Smooth muscle cell of the brain vasculature (primary cell): ENCODE measurements at places on chromosomes 6 and 20.

GRCh38 chr6:100657678-100658330 lies 193.1 kb upstream of the SIM1 start:
- DNase-seq, result no peak

- DNase-seq, result no peak
Observed at GRCh38 chr20:55488593-55488992, 516.7 kb downstream of the CBLN4 start.

- no peak for DNase-seq
Observed at GRCh38 chr6:8181951-8182845, 79.8 kb upstream of the EEF1E1 start.

DNA sequence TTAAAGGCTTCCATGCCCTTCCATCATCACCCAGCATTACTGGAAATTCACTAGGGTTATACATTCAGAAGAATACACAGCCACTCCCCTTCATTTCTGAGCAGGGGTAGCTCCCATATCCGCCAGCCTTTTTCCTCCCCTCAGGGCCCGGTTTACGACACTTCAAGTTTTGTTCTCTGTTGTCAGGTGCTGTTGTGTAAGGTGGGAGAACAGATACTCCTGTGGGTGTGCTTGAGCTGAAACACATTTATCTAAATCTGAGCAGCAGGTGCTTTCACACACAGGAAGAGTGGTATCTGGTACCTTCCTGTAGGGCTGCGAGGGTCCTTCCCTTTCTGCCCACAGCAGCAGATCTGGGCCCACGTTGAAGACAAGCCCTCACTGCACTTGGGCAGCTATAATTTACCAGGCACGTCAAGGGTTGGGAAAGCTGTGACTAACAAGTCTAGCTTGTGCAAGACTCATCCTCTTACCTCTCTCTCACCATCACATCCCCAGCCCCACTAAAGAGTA lies 215.8 kb upstream of the RREB1 start:
- DNase-seq, result no peak

DNA sequence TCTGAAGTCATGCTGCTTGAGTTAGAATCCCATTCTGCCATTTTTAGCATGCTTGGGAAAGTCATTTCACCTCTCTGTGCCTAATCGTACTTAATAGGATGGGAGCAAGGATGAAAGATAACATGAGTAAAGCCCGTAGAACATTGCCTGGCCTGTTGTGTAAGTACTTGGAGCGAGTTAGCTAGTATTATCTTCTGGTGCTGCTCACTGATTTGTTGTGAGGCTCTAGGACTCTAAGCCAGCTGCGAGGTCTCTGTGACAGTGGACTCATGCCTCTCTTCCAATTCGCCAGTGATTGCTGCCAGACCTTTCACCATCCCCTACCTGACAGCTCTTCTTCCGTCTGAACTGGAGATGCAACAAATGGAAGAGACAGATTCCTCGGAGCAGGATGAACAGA lies 17.8 kb downstream of the TAF8 start:
- DNase-seq, result no peak

DNA sequence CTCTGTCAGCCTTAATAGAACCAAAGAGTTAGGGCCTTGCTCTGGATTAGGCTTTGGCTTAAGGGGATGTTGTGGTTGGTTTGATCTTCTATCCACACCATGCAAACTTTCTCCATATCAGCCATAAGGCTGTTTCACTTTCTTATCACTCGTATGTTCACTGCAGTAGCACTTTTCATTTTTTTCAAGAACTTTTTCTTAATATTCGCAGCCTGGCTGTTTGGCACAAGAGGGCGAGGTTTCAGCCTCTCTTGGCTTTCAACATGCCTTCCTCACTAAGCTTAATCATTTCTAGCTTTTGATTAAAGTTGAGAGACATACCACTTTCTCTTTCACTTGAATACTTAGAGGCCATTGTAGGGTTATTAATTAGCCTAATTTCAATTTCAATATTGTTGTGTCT lies 193.1 kb downstream of the NRN1 start:
- no peak for DNase-seq

GRCh38 chr6:12343122-12343439 lies 52.9 kb downstream of the EDN1 start:
- DNase-seq, result no peak

DNA sequence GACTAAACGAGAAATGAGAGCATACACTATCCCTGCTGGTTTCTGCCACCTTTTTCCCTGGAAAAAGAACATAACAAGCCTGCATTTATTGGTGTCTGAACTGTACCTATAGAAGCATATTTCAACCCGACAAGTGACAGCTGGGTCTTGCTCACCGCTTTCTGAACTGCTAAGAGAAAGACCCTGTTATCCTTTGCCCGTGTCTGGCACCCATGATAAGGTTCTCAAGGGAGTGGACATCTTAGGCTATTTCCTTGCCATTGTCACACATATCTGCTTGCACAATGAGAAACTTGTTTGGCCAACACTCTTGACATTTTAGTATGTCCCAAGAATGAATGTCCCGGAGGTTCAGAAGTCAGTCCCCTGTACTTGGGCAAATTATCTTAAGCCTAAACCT lies 19.3 kb downstream of the RIPOR2 start:
- no peak for DNase-seq

GRCh38 chr6:119517428-119517827 lies 167.9 kb upstream of the MAN1A1 start:
- DNase-seq, result no peak

GRCh38 chr20:46324960-46325703 lies 16.8 kb upstream of the CDH22 start:
- no peak for DNase-seq

- no peak for DNase-seq
Observed at GRCh38 chr6:142926177-142926493, 18.8 kb downstream of the HIVEP2 start.

DNA sequence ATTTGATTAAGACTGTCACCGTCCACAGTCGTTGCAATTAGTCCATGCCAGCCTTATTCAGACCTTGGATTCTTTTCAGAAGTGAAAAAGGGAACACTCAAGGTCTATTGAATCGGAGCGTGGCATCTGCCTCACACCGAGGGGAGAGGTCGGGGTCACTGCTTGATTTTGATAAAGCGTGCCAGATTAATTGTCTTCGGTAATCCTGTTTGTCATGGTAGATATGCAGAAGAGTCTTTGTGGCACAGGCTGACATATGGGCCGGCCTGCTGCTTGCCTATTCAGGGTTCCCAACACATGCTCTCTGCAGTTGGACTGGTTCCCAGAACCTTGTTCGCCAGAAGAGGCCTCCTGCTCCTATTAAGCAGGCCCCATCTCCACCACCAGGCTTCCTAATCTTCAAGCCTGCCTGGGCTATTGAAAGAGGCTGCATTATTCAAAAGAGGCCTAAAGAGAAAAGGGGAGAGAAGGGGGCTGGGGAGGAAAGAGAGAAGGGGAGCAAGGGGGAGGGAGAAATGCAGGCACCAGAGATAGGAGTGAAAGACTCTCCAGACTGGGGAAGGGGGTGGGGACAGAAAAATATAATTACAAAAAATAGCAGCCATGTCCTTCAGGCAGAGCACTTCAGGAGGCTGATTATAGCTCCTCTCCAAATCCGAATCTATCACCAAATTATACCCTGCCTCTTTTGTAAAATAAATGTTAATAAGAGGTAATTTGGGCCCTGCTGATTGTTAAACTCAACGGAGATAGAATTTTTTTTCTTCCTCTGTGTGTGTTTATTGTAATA lies 611.3 kb downstream of the HDGFL1 start:
- DNase-seq, result peak; percentile 49

GRCh38 chr6:13870214-13870830 lies 54.4 kb upstream of the RNF182 start:
- no peak for DNase-seq

DNA sequence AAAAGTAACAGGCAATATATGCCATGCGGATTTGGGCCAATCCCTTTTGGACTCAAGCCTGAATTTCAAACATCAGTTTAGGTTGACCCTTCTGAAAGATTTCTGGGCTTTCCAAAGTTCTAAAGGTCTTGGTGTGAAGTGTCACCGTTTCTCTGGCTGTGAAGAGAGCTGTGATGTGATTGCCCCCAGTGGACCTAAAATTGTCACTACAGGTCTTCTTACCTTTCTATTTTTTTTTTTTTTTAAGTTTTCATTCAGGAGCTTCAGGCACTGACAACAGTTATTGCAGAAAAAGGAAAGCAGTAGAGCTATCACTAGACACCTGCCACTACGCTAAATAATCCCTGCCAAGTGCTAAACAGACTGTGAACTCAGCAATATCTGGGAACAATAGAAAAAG lies 75.7 kb upstream of the OPRM1 start:
- no peak for DNase-seq

DNA sequence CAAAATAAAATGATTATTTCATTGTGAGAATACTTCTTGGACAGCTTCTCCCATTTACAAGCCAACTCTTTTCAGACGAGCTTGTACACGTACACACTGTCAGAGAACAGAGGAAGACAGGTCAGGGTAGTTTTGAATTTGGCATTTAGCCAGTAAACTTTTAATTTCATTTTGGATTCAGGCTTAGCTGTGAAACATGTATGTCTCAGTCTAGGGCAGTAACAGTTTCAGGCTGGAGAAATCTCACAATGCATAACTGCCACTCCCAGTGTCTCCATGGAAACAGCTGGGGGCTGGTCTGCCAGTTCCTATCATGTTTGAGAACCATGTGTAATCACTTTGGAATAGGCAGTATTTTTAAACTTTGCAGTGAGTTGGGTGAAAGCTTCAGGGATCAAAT lies 22.0 kb upstream of the QKI start:
- no peak for DNase-seq

DNA sequence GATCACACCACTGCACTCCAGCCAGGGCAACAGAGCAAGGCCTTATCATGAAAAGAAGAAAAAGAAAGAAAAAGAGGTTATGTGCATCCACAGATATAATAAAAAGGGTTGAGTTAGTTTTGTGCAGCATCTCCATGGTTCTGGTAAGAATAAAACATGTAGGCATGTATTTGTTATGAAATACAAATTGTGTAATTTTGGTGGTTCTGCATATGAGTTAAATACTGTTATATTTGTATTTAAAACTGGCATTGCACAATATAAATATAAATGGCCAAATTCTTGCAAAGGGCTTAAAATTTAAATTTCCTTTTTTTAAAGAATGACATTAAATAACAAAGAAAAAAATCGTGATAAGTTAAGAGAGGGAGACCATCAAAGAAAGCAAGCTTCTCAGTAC lies 159.1 kb upstream of the PREP start:
- no peak for DNase-seq

- no peak for DNase-seq
Observed at GRCh38 chr20:61287583-61288275, 35.7 kb downstream of the CDH4 start.

DNA sequence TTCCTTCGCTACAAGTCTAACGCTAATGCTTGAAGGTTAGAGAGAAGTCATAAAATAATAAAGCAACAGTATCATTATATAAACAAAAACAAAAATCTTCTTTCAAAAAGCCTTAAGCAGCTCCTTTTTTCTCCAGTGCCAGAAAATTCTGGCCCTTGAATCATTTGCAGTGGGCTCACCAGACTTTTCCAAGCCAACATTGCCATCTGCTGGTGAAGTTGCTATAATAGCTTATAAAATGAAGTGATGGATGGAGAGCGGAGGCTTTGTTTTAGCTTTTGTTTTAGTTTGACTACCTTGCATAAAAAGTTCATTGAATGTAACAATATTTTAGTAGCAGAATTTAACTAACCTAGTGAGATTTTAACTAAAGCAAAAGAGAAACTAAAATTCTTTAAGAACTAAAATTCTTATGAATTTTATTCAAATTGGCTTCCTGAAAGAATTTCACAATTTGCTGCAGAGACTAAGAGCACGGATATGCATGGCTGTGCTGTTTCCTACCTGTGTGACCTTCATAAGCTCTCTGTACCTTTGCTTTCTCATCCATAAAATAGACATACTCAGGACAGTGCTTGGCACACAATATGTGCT lies 44.8 kb upstream of the SLC2A12 start:
- peak; percentile 53 for DNase-seq

DNA sequence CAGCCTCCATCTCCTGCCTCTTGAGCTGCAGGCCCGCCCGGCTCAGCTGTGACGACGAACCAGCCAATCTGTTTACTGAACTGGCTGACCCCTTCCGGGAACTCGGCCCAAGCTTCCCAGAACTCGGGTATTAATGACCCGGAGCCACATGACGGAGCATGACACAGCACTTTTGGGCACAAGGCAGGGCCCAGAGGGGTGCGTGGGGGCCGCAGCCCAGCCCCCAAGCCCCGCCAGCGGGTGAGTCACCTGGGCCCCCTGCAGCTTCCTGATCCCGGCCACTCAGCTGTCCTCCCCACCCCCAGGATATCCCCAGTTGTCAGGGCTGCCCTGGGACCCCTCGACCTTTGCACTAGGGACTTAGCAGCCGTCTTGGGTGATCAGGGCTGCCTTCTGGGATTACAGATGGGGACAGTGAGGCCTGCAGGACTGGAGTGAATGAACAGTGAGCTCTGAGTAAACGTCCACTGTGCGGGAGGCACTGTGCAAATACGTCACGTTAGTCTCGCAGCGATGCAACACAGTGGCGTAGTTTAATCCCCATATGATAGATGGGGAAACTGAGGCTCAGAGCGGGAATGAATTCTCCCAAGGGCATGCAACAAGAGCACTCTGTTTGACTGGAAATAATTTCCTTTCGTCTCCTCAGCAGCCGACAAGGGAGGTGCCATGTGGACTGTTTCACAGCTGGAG lies 102.1 kb downstream of the CEBPB start:
- peak; percentile 86 for DNase-seq

GRCh38 chr20:52943185-52943841 lies 28.8 kb upstream of the TSHZ2 start:
- DNase-seq, result no peak

DNA sequence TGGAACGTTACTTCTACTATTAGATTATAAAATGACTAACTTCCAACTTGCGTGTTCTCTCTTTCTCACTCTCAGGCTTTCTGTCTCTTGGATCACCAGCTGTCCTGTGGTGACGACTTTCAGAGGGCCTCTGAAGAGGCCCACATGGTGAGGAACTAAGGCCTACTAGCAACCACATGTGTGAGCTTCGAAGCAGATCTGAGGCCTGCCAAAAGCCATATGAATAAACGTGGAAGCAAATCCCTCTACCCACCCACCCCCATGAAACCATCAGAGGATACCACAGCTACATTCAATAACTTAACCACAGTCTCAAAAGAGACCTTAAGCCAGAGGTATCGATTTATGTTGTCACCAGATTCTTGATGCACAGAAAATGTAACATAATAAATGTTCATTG lies 13.5 kb upstream of the BMP5 start:
- DNase-seq, result no peak

DNA sequence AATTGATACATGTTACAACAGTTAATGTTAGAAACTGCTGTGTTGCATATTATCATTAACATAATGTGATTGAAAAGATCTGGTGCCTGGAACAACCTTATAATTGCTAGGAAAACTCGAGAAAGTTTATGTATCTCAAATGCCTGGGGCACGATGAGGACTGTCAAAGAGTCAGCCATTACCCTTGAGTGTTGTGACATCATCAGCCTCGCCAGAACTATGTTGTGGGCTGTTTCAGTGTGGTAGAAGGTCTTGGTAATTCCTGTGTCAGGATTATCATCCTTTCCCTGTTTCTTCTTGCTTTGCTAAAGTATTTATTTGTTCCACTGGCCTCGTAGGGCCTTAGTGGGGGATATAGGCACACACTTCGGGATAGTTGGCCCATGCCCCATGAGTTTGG lies 185.1 kb downstream of the DTNBP1 start:
- DNase-seq, result no peak
